Tibial nerve (tissue), 4 donors: ENCODE measurements at places on chromosomes 16 and 17. TPM values are rescaled to one million over a fixed set of nuclear protein-coding genes. Genes with fewer than 3 reads are reported as not detected.

DNA sequence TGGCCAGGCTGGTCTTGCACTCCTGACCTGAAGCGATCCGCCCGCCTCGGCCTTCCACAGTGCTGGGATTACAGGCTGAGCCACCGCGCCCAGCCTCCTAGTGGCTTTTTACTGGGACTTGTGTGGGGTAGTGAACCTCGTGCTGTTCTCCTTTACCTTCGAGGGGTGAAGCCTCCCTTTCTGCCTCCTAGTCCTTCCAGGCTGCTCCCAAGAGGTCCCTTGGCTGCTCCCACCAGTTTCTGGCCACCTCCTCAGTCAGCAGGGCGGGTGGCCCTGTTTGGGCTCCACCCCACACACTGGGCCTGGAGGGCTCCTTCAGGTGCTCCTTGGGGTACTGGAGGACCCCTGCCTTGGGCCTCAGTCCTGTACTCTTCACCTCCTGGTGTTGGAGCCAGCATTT is 70.9 kb upstream of the ZNF750 start:
- no peak for DNase-seq
- H3K4me1 ChIP-seq, result peaks cover 16% of the 10 kb centered on the region
- H3K27ac ChIP-seq, result no peak overlapping the region
- H3K27me3 ChIP-seq, result no peaks in the 10 kb centered on the region

- H3K4me3 ChIP-seq, result no peak overlapping the region
- H3K27ac ChIP-seq, result peak overlapping the region; percentile 68
- no peaks in the 10 kb centered on the region for H3K4me1 ChIP-seq
- no peaks in the 10 kb centered on the region for H3K36me3 ChIP-seq
- no peak for DNase-seq
These were observed 13.5 kb downstream of the PRCD start for GRCh38 chr17:76553178-76553908.

- H3K4me3 ChIP-seq, result no peak overlapping the region
- H3K27ac ChIP-seq, result no peak overlapping the region
- H3K4me1 ChIP-seq, result no peaks in the 10 kb centered on the region
- H3K27me3 ChIP-seq, result no peaks in the 10 kb centered on the region
These were observed 332.8 kb downstream of the MAF start for GRCh38 chr16:79267781-79268180.

DNA sequence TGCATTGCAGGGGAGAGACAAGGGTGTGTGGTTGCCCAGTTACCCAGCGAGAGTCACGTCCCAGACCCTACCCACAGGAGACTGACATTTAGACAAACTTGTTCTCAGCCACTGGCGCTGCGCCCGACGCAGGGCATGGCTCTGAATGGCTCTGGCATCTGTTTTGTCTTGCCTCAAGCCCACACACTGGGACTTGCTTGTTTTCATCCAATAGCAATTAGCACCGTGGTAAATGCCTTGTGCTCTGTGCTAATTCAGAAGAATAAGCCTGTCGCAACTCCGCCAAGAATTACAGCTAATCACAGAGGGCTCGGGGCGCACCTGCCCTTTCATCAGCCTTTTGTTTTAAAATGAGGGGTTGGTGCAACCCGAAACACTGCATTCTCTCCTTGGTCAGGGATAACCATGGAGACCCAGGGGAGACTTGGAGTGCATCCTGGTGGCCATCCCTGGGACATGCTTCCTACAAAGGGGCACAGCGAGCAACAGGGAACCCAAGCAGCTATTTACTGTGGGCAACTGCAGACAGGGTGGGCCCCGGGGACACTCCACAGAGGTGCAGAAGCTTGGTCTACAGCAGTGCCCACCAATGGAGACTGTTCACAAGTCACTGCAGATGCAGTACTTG is 220.6 kb upstream of the ZFHX3 start:
- no peaks in the 10 kb centered on the region for H3K27me3 ChIP-seq
- no peak for DNase-seq
- no peak overlapping the region for H3K4me3 ChIP-seq
- no peaks in the 10 kb centered on the region for H3K4me1 ChIP-seq
- H3K36me3 ChIP-seq, result no peaks in the 10 kb centered on the region
- H3K27ac ChIP-seq, result no peak overlapping the region

DNA sequence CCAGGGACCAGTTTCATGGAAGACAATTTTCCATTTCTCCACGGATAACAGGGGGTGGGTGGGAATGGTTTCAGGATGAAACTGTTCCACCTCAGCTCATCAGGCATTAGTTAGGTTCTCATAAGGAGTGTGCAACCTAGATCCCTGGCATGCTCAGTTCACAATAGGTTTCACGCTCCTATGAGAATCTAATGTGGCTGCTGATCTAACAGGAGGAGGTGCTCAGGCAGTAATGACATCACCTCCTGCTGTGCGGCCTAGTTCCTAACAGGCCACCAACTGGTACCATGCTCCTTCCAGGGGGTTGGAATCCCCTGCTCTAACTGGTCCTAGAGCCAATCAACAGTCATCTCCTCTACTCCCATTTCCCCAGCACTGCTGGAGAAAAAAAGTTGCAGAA is 19.9 kb downstream of the TEX14 start:
- no peaks in the 10 kb centered on the region for H3K36me3 ChIP-seq
- DNase-seq, result no peak
- H3K27ac ChIP-seq, result no peak overlapping the region
- H3K4me1 ChIP-seq, result no peaks in the 10 kb centered on the region
- no peaks in the 10 kb centered on the region for H3K27me3 ChIP-seq
- H3K4me3 ChIP-seq, result no peak overlapping the region

GRCh38 chr17:13120864-13121263 is 103.0 kb upstream of the ELAC2 start:
- no peak overlapping the region for H3K27ac ChIP-seq
- no peak overlapping the region for H3K4me3 ChIP-seq
- H3K4me1 ChIP-seq, result no peaks in the 10 kb centered on the region

- H3K36me3 ChIP-seq, result peaks cover 90% of the 10 kb centered on the region
- H3K4me1 ChIP-seq, result no peaks in the 10 kb centered on the region
- DNase-seq, result no peak
These were observed 23.2 kb downstream of the MYH3 start for GRCh38 chr17:10633738-10634379.

DNA sequence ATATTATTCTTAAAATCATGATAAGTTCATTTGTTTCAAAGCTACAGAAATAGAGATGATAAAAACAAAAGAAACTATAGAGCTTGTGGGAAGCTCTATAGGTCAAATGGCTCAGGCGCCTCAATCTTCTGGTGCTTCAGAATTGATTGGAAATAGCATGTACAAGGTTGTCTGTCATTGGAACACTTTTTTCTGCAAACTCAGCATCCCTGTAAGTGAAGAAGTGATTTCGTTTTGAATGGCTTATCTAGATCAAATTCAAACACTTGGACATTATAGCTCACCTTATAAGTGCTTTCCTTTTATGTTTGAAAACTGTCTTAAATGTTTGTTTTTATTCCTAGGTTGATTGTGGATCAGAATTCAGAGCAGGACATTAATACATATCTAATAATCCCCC is 103.7 kb downstream of the SKAP1 start:
- no peak overlapping the region for H3K4me3 ChIP-seq
- H3K27ac ChIP-seq, result no peak overlapping the region
- no peaks in the 10 kb centered on the region for H3K4me1 ChIP-seq
- no peaks in the 10 kb centered on the region for H3K27me3 ChIP-seq

GRCh38 chr17:59345476-59345875 is 14.0 kb downstream of the YPEL2 start:
- H3K27ac ChIP-seq, result no peak overlapping the region
- no peaks in the 10 kb centered on the region for H3K36me3 ChIP-seq

DNA sequence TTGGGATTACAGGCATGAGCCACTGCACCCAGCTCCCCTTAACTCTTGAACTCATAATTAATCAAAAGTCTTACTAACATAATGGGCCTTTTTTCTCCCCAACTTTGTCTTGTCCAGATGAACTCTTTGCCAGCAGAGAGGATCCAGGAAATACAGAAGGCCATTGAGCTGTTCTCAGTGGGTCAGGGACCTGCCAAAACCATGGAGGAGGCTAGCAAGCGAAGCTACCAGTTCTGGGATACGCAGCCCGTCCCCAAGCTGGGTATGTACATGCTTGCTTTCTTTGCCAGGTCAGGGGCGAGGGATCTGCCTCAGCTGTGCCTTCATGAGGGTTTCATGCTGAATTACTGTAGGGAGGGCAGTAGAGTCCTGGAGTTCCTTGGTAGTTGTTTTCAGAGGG is 25.3 kb downstream of the NMT1 start:
- H3K36me3 ChIP-seq, result peaks cover 7% of the 10 kb centered on the region
- DNase-seq, result no peak
- H3K4me1 ChIP-seq, result peaks cover under 1% of the 10 kb centered on the region
- no peak overlapping the region for H3K27ac ChIP-seq
- H3K4me3 ChIP-seq, result no peak overlapping the region

DNA sequence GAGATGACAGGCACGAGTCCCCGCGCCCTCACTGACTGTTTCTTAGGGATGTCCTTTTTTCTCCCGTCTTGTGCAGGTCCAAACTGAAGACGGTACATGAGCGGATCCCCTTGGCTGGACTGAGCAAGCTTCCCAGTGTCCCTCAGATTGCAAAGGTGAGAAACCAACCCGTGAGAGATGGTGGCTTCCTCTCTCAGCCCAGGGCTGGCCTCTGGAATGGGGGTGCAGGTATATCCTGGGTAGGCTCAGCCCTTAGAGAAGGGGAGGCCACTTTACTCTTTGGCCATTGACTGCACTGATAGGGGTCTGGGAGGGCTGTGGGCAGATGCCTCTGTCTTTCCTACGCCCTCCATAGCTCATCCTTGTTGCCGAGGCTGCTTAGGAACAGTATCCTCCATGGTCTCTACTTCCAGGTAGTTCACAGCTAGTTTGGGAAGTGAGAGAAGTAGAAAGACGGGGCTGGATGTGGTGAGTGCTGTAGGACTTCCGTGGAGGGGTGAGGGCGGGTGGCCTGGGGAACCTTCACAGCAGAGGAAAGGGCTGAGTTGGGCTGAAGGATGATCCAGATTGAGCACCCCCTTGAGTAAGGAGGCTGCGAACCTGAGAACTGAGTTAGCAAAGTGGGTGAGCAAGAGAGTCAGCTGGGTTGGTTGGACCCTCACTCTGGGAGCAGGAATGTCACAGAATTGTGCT is 83.0 kb downstream of the OR1D5 start:
- no peak for DNase-seq
- no peak overlapping the region for H3K4me3 ChIP-seq
- H3K27me3 ChIP-seq, result no peaks in the 10 kb centered on the region
- no peak overlapping the region for H3K27ac ChIP-seq

- H3K27me3 ChIP-seq, result no peaks in the 10 kb centered on the region
- no peak for DNase-seq
- no peak overlapping the region for H3K27ac ChIP-seq
- no peaks in the 10 kb centered on the region for H3K4me1 ChIP-seq
These were observed 447.3 kb downstream of the HS3ST3B1 start for GRCh38 chr17:14748036-14748710.

GRCh38 chr17:19755821-19756510 is 7.9 kb upstream of the ALDH3A1 start:
- no peak overlapping the region for H3K4me3 ChIP-seq
- no peaks in the 10 kb centered on the region for H3K36me3 ChIP-seq
- H3K4me1 ChIP-seq, result peaks cover 15% of the 10 kb centered on the region

DNA sequence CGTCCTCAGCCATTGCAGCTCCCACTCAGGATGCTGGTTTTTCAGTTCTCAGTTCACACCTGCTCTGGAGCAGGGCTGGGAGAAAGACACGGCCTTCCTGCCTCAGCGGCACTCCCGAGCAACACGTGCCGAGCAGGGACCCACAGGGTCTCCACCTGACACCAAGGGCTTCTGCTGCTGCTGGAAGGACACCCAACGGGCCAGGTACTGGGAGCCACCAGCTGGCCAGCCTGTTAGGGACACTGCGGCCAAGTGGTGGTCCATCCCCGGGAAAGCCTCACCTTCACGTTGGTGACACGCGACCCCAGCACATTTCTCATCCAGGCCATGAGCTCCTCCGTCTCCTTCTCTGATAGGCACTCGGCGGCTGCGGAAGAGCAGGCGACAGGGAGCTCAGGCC is 8.1 kb downstream of the DNASE1 start:
- no peak overlapping the region for H3K4me3 ChIP-seq
- DNase-seq, result no peak
- H3K27me3 ChIP-seq, result no peaks in the 10 kb centered on the region
- H3K36me3 ChIP-seq, result no peaks in the 10 kb centered on the region
- H3K4me1 ChIP-seq, result no peaks in the 10 kb centered on the region

ZP2 gene
- not detected for total RNA-seq

MYH8 gene
- total RNA-seq, result not detected

MEOX1 gene
- total RNA-seq, result 5.0 TPM

WNT9B gene
- total RNA-seq, result 0.90 TPM

RND2 gene
- 0.59 TPM for total RNA-seq

PRSS8 gene
- total RNA-seq, result not detected
